ENCODE measurements at places on chromosomes 4 and X.

DNA sequence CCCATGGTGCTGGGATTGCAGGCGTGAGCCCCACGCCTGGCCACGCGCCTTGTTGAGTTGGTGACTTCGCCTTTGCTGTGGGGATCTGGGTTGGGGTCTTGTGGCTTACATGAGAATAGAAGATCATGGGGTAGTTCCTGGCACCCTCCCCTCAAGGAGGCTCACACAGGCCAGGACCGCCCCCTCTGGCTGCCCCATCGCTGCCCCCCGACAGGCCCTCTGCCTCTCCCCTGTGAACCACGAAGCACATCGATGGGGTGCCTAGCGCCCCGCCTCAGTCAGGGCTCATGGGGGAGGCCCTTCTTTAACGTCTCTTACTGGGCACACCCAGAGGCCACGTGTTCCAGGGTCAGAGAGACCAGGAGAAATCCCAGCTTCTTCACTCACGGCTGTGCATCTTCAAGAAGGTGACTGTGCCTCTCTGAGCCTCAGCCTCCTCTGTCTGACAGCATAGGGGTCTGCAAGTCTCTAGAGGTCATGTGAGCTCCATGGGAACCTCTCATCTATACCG lies 23.6 kb upstream of the SPON2 start:
- no peak for DNase-seq

DNA sequence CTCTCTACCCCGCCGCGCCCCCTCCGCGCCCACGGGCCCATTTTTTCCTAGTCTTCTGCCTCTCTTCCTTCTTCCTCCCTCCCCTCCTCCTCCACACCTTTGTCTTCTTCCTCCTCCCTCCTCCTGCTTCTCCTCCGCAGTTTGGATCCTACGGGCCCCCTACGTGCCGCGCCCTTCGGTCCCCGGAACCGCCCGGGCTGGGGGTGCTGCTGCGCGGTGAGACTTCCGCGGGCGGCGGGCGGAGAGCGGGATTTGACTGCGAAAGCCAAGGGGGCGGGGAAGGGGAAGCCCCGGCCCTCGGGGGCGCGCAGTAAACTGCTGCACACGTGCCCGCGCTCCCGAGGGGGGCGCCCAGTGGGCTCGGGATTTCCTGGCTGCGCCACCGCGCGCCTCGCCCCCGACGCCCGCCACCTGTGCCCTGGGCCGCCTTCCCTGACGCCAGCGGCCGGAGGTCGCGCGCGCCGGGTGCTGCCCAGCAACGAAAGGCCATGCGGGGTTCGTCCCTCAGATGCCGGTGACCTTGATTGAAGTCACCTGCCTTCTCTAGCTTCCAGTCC lies 3.3 kb upstream of the NKX3-2 start:
- no peak for DNase-seq

DNA sequence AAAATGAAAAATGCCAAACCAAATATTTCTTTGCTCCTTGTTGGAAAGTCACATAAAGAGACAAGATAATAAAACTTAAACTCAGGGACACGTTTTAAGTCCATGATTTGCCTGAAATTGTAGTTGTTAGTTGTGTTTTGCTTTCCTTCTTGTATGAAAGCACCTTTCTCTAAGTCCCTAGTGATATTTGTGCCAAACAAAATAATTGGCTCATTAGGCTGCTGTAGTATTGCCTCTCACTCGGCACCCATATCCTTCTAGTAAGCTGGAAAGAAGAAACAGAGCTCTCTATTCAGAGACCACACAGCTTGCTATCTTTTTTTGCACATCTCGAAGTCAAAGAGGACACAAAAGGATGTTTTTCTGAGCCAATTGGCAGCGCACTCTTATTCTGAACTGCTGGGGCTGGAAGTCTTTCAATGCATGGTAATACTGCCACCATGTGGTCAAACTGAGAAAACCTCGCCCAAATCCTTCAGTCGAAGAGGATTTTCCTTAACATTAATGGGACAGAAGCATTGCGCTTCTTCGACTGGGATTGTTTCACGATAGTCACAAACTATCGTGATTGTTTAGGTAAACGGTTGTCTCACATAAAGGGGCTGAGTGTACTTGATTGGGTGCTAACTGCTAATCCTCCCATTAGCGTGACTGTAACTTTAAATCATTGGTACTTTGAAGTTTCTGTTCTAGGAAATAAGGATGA lies 571.9 kb upstream of the LCORL start:
- peak; percentile 0 for DNase-seq

- DNase-seq = no peak
Measured at GRCh38 chr4:183959319-183960045, 54.4 kb downstream of the STOX2 start.

DNA sequence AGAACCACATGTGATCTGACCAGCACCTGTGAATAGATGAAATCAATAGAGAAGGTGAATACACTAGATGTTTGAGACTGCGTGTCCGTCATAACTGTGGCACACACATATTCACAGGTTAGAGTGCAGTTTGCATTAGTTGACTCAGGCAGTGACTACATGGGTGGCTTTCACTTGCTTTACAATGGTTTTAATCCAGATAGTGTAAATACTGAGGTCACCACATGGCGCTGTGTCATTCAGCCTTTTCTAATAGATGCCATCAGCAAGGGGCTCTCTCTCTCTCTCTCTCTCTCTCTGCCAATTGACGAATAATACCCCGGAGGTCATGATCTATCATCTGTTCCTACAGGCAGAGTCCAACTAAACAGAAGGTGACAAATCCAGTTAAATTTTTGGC lies 30.7 kb upstream of the FGF13 start:
- DNase-seq = no peak

DNA sequence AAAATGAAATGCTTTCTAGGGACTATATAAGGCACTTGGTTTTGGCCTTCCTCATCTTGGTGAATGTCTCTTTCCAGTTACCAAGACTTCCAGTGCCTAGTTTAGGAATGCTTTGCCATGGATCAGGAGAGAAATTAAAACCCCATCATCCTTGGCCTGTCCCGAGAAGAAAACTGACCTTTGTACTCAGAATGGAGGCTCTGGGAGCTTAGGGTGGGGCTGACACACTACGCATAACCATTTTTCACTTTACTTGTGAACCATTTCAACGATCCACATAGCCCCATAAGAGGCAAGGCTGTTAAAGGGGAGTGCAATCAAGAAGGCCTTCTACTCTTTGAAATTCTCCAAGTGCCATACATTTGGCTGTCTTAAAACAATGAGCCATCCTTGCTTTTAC lies 26.7 kb upstream of the ZCCHC13 start:
- no peak for DNase-seq

- DNase-seq = no peak
Measured at GRCh38 chr4:151420250-151420807, 11.4 kb downstream of the FHIP1A start.

DNA sequence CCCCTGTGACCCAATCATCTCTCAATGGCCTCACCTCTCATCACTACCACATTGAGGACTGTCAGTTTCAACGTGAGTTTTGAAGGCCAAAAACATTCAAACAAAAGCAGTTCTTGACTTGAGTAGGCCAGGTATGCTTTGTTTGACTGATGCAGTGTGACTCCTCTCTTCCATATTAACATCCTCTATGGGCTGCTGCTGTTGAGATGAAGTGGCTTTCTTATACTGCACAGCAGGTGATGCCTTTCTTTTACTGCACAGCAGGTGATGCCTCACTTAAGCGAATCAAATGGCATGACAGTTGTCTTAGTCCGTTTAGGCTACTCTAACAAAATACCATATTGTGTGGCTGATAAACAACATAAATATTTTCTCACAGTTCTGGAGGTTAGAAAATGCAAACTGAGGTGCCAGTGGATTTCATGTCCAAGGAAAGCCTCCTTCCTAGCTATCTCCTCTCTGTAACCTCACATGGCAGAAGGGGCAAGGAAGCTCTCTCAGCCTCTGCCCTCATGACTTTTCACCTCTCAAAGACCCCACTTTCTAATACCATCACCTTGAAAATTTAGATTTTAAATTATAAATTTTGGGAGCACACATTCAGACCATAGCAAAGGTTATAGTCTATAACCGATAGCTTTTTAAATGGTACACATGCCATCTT lies 2267.9 kb upstream of the AGA start:
- no peak for DNase-seq

DNA sequence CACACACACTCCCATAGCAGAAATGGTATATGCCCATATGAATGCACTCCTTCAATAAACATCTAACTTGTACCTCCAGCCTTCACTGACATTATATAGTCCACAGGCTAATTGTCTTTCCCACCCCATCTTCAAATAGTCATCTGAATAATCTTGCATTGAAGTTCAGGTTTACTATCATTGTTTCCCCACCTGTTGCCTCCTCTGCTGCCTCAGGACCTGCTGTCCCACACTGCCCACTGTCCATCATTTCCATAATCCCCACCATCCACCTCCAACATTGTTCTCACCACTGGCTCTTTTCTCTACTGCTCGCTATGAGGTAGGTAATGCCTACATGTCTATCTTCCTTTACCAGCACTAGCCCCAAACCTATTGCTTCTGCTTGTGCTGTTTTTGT lies 66.1 kb downstream of the TBC1D9 start:
- DNase-seq = no peak

- DNase-seq = no peak
Measured at GRCh38 chr4:3462321-3462789, 751 bp upstream of the DOK7 start.

GRCh38 chr4:107736924-107737448 lies 17.0 kb upstream of the PAPSS1 start:
- peak; percentile 12 for DNase-seq

DNA sequence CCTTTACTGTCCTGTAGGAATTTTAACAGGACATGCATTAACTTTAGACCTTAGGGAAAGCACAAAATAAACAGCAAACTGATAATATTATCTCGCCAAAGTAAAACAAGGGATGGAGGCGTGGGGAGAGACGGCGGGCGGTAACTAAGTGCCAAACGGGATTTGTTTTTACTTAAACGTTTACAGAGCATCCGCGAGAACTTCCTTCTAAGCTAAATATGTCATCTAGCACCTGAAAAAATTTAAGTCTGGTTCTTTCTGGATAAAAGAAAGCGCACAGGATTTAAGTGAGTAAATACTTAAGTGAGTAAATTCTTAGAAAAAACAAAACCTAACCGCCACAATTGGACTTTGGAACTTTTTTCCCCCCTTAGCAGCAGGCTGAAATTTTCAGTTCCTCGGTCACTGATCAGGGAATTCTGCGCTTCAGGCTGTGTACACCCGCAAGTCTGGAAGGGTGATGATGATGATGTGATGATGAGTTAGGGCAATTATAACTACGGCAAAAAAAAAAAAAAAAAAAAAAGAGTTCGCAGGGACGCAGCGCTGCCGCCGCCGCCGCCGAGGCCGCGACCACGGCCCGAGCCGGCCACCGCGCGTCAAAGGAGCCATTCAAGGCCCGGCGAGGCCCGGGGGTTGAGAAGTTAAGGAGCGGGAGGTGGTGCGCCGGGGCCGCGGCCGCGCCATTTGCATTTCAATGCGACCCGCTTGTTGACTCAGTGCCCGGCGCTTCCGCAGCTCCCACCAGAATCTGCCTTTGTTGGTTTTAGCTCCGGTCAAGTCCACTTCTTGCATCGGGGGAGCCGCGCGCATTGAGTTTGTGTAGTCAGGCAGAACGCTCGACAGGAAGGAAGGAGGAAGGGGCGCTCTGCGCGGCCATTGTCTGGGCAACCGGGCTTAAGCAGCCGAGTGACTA lies 108.8 kb downstream of the SPRY1 start:
- peak; percentile 6 for DNase-seq

GRCh38 chr4:40842725-40843423 lies 93.1 kb downstream of the NSUN7 start:
- no peak for DNase-seq

DNA sequence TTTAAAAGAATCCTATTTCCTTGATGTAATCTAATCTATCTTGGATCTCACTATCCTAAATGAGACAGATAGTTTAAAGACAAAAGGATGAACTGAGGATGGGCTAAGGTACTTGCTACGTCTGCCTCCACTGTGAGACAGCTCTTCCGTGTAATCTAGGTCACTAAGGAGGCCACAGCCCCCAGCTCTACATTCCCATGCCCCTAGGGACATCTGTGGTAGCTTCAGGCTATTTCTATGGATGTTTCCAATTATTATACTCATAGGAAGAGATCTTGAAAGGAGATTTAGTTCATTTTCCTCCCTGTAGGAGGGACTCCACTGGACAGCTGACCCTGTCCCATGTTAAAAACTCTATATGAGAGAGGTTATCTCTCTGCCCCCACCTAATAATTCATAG lies 140.8 kb upstream of the TRPC5 start:
- DNase-seq = no peak

GRCh38 chrX:1521459-1521956 lies 15.5 kb downstream of the P2RY8 start:
- DNase-seq = peak; percentile 92

DNA sequence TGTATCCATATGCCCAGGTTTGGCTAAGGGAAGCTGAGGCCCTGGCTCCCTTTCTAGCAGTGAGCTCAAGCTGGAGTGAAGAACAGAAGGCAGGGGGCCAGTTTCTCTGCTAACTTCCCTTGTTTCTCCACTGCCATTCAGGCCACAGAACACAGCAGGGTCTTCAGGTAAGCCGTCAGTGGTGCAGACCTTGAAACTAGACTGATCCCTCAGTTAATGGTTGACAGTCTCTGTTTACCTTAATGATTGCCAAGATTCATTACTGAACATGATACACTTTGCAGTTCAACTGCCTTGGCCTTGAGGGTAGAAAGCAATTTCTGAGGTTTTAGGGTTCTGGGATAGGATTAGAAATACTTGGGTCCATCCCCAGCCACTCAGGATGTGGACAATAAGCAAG lies 8.9 kb upstream of the GJB1 start:
- DNase-seq = no peak

GRCh38 chr4:54140287-54140686 lies 40.3 kb downstream of the GSX2 start:
- no peak for DNase-seq

- no peak for DNase-seq
Measured at GRCh38 chrX:35675151-35675550, 123.0 kb upstream of the MAGEB16 start.

Measured in bone marrow (tissue), 2 donors.